ENCODE measurements at places on chromosomes 3 and 15.

GRCh38 chr3:105511031-105511430, 144.3 kb downstream of the ALCAM start:
- DNase-seq: no peak

DNA sequence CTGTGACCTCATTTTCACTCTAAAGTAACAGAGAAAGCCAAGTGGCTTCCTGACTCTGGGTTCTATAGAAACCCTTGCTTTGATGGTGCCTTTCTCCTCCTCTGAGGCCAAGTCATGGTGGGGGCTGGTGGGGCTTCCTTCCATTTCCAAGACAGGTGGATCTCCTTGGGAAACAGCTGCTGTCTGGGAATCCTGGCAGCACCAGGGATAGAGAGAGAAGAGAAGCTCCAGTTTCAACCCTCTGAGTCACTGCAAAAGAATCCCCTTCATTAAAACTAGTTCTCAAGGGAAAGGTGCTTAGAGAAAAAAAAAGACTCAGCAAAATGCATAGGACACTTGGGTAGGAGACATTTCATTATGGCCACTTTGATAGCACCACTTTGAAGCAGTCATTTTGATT, 614.4 kb downstream of the FHIT start:
- no peak for DNase-seq

DNA sequence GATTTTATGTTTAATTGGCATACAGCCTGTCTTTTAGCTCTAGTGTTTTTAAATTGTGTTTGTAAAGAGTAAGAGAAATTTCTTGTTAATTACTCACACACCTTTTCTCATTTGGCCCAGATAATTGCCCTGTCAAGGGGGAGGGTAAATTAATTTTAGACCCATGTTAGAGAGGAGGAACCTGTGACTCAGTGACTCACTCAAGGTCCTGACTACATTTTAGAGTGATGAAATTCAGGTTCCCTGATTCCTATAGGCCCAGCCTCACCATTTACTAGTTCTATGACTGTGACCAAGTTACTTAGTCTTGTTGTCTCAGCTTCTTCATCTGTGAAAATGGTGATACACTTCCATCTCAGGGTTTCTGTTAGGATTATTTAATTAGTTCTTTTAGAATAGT, 125.2 kb upstream of the DPH6 start:
- no peak for DNase-seq

DNA sequence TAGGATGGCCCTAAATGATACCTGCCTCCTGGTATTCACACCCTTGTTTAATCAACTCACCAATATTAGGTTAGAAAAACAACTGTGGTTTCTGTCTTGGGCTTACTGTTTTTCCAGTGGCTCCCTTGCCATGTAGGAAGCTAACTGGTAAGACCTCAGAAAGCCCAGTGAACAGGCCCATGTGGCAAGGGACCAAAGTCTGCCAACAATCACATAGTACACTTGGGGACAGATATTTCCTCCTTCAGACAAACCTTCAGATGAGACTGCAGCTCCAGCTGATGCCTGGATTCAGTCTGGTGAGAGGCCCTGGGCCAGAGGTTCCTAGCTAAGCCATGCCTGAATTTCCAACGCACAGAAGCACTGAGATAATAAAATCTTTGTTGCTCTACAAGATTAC, 96.1 kb downstream of the GSK3B start:
- no peak for DNase-seq

- no peak for DNase-seq
These were observed 21.5 kb downstream of the CIAO2A start for GRCh38 chr15:64071931-64072765.

DNA sequence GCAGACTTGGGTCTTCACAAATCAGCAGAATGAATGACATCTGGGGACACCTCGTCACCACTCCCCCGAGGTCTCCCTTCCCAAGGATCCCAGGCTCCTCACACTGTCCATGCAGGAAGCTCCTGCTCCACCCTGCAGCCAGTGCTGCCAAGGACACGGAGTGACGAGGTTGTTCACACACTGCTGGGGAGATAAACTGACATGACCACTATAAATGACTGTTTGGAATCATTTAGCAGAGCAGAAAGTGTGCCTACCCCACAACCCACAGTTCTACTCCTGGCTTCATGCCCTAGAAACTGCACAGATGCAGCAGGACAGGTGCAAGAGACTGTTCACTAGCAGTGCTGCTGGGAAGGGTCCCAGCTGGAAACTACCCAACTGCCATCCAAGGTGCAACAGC, 19.7 kb upstream of the PRSS50 start:
- DNase-seq: no peak

DNA sequence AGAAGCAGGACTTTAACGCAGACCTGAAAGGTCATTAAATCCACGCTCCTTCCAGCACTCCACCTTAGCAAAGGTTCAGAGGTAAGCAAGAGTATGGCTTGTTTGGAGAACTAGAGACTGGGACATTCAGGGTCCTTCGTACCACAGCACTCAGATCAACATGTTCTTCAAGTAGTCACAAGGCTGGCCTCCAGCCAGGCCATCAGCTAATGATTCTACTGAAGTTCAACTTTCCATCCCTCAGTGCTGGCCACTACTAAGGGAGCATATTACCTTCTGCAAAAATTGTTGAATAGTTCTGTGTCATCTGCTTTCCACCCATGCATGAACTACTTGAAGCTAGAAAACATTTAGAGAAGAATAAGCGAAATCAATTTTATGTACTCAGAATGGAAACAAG, 17.6 kb downstream of the CD200R1L start:
- DNase-seq: no peak

GRCh38 chr15:100944986-100945385, 25.8 kb downstream of the LRRK1 start:
- DNase-seq: no peak

GRCh38 chr15:68315035-68315434, 37.5 kb downstream of the FEM1B start:
- no peak for DNase-seq

- DNase-seq: no peak
These were observed 173.2 kb downstream of the TPRG1 start for GRCh38 chr3:189344996-189345395.

All from activated T-helper 1 cell treated with Interleukin-2 at 50 U/mL for 16 hours (primary cell).